ENCODE measurements at places on chromosomes 16 and 17. TPM values are rescaled to one million over a fixed set of nuclear protein-coding genes. Genes with fewer than 3 reads are reported as not detected.

DNA sequence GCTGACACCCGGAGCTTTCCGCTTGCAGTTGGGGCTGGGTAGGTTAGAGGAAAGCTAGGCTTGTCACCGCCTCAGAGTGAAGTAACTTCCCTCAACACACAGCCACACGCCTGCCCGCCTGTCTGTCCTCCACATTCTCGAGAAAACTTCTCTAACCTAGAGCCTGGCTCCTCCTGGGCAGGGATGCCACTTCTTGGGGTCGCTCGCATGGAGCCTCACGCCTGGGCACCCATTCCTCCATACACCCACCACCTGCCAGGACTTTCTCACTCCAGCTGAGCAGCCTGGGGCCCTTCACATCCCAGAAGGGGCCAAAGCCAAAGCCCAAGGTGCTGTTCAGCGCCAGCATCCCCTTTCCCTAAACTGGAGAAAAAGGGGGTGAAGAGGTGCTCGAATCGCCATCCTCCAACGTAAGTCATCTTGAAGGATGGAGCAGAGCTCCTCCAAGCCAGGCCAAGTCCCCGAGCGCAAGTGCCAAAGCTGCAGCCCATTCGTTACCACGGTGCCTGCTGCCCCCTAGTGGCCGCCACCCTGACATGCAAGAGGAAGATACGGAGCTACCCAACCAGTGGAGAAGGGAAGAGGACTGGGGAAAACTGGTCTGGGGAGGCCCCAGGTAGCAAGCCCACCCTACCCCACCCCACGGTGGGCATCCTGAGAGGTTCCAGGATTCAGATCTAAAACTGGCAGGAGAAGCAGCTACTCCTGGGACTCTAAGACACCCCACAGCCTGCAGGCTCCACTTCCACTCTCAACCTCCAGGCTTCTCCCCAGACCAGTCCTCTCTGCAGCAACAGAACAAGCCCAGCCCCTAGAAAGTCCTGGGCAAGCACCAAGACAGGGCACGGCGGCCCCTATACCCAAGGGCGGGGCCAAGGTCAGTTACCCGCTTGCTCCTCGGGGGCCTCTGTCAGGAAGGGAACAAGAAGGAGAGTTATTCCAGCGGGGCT is 63.1 kb downstream of the MYO18A start:
- H3K4me3 ChIP-seq: no peak overlapping the region
- H3K4me1 ChIP-seq: peaks cover 5% of the 10 kb centered on the region
- DNase-seq: peak; percentile 79
- H3K27ac ChIP-seq: no peak overlapping the region
- peaks cover 61% of the 10 kb centered on the region for H3K36me3 ChIP-seq

DNA sequence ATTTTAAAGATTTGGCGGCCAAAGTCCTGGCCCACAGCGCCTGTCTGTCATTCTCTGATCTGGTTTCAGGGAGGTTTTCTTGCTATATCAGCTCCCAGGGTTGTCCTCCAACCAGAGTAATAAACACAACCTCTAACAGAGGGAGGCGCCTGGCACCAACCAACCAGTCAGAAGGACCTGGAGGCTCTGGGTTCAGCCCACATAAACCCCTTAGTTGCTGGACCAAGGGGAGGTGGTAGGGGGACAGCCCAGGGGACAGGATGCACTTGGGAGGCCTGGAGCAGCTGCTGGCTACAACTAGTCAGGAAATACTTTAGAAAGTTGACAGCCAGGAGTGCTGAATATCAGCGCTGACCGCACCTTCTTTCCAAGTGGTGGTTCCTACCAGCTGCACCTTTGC is 41.7 kb upstream of the CDRT4 start:
- no peak overlapping the region for H3K27ac ChIP-seq
- H3K4me1 ChIP-seq: no peaks in the 10 kb centered on the region
- no peaks in the 10 kb centered on the region for H3K27me3 ChIP-seq
- no peak overlapping the region for H3K4me3 ChIP-seq

- no peak for DNase-seq
- H3K36me3 ChIP-seq: peaks cover 4% of the 10 kb centered on the region
- H3K4me1 ChIP-seq: no peaks in the 10 kb centered on the region
- H3K27ac ChIP-seq: no peak overlapping the region
- H3K27me3 ChIP-seq: no peaks in the 10 kb centered on the region
These were observed 23.2 kb downstream of the TMEM186 start for GRCh38 chr16:8774208-8774607.

The TBC1D3K gene
- not detected for total RNA-seq

- H3K4me3 ChIP-seq: no peak within 1 kb of the TSS
- DNase-seq: no peak
- no peak within 1 kb of the TSS for H3K27ac ChIP-seq
- no peaks in the 10 kb centered on the region for H3K36me3 ChIP-seq
These were observed at the start of gene FBXO39 for GRCh38 chr17:6775871-6776405. Gene FBXO39 (plus strand): TSS chr17:6776215. CDS start chr17:6779869, 3,654 bp downstream.

DNA sequence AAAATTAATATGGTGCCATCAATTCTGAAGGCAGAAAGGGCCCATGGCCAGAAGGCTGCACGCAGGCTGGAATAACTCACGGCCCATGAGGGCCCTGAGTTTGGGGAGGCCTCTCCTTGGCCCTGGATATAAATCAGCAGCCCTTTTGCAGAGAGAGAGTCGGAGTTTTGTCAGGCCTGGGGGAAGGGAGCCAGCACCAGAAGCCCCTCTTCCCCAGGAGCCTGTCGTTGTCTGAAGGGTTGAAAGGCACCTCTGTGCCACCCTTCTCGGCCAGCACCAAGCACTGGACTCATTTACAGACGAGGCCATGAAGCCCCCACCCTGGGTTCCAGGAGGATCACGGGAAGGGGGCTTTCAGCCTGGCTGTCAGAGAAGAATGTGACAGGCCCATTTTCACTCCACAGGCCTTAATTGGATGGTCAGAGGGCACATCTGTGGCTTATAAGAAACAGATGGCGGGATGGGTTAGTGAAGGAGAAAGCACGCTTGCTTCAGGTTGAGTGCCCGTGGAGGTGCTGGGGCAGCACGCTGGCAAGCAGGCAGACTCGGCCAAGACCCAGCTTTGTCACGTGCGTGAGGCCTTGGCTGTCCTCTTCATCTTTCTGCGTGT is 140.6 kb downstream of the CLEC16A start:
- H3K27ac ChIP-seq: peak overlapping the region; percentile 84
- H3K36me3 ChIP-seq: no peaks in the 10 kb centered on the region
- H3K4me3 ChIP-seq: no peak overlapping the region
- no peaks in the 10 kb centered on the region for H3K27me3 ChIP-seq
- H3K4me1 ChIP-seq: peaks cover 33% of the 10 kb centered on the region

The HIGD1B gene
- total RNA-seq: 0.50 TPM

- H3K4me3 ChIP-seq: no peak overlapping the region
- H3K27ac ChIP-seq: no peak overlapping the region
- peaks cover 4% of the 10 kb centered on the region for H3K4me1 ChIP-seq
- no peak for DNase-seq
These were observed 106.3 kb upstream of the HLF start for GRCh38 chr17:55158439-55158838.

DNA sequence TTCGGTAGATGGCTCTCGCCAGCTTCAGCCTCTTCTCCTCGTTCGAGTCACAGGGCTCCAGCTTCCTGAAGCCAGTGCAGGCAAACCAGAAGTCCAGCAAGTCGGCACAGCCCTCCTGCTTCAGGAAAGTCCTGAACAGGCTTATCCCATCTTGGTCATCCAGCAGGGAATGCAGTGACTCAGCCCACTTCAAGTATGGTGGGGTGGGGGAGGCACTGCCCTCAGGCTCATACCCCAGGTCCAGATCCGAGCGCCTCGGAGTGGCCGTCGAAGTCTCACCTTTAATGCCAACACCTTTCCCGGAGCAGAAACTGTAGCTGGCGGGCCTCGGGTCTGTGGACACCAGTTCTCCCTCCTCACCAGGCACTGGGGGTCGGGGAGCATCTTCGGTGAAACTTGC is 5.9 kb downstream of the AXIN1 start:
- no peak for DNase-seq
- H3K27me3 ChIP-seq: no peaks in the 10 kb centered on the region
- H3K27ac ChIP-seq: no peak overlapping the region
- H3K4me1 ChIP-seq: peaks cover 33% of the 10 kb centered on the region

DNA sequence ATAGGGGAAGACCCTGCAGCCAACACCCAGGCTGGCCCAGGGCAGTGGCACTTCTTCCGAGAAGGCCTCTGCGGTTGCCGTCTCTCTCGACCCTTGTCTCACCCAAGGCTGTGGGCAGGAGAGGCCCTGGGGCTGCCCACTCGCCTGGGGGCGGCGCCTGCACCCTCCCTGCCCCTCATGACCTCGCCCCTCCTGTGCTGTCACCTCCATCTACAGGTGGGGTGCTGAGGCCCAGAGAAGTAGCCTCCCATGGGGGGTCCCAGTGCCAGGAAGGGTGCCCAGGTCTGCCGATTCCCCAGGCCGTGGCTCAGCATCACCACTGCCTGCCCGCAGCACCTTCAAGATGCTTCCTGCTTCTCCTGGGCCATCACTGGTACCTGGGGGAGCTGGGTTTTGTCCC is 992 bp downstream of the NLRC3 start:
- no peak overlapping the region for H3K4me3 ChIP-seq
- H3K27ac ChIP-seq: no peak overlapping the region
- no peaks in the 10 kb centered on the region for H3K36me3 ChIP-seq
- peaks cover 3% of the 10 kb centered on the region for H3K27me3 ChIP-seq

- peaks cover 14% of the 10 kb centered on the region for H3K4me1 ChIP-seq
- no peaks in the 10 kb centered on the region for H3K36me3 ChIP-seq
- no peak within 1 kb of the TSS for H3K4me3 ChIP-seq
- no peaks in the 10 kb centered on the region for H3K27me3 ChIP-seq
These were observed at the start of gene TNS4 for GRCh38 chr17:40501499-40501911. Gene TNS4 (minus strand): TSS chr17:40501623. CDS start chr17:40496425, 5,198 bp downstream.

All from adrenal gland (tissue), 19 donors.